ENCODE measurements at places on chromosomes 7 and 10. TPM values are rescaled to one million over a fixed set of nuclear protein-coding genes. Genes with fewer than 3 reads are reported as not detected.

Gene FOXK1
- 34.0 TPM for total RNA-seq

Gene DGKI
- total RNA-seq: 21.1 TPM

Gene TAS2R3
- 4.2 TPM for total RNA-seq

Gene EPHA1
- 2.1 TPM for total RNA-seq

Gene IDI2
- not detected for total RNA-seq

Measured in camera-type eye (tissue), 1 donor.